Caudate nucleus (tissue), 63 donors: ENCODE measurements at places on chromosomes 6 and 20.

DNA sequence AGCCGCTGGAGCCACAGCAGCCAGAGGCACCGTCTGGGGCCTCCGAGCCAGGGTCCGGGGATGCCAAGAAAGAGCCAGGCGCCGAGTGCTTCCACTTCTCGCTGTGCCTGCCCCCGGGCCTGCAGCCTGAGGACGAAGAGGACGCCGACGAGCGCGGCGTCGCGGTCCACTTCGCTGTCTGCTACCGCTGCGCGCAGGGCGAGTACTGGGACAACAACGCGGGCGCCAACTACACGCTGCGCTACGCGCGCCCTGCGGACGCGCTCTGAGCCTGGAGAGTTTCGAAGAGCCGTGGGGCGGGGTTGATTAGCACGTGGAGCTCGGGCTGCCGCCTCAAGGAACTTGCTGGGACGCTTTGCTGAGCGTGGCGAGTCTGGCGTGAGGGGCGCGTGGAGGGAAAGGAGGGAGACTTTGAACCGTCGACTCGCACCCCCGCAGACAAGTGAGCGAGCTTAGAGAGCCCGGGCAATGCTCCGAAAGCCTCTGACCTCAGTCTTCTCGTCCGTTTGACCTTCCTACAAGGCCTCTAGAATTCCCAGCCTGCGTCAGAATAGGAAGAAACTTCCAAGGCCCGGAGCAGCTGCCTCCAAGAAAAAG lies 1.3 kb downstream of the PPP1R3G start:
- DNase-seq: no peak

DNA sequence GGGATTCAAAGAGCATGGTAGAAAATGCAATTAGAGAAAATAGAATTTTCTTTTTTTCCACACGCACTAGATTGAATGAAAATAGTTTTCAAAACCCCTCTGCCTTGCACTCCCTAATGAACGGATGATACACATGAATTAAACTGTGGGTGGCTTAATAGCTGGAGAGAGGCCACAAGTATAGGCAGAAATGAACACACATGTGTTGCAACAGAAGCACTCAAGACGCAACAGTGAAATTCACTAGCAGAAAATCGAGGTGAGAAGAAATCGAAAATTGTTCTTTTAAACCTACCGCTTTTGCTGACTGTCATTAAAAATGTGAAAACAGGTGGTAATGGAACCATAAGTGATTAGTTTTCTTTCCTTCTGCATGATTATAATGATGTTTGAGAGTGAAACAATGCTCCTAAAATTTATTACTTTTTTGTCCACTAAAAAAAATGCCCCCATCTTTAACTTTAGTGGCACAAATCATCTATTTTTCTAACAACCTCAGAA lies 80.1 kb upstream of the SHLD1 start:
- DNase-seq: no peak

DNA sequence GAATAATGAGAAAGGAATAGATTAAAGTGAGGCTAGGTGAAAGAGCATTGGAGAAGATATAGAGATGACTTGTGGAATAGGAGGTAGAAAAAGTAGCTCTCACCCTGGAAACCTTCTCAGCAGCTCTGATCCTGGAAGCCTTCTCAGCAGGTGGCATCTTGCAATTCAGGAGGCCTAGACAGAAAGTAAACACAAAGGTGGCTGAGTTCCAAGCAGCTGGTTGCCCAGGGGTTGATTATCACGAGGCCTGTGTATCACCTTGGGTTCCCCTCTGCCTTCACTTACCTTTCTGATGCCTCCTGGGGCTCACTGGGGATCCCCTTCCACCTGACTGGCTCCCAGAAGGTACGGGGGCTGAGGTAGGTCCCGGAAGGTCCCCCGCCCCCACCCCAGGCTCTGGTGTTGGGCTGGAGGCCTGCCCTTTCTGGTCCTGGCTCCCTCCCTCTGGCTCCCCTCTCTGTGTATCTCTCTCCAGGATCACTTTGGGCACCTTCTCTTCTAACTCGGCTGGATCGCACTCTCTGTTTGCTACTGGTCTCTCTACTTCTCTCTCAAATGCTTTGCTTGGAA lies 9.7 kb downstream of the MDC1 start:
- DNase-seq: no peak

DNA sequence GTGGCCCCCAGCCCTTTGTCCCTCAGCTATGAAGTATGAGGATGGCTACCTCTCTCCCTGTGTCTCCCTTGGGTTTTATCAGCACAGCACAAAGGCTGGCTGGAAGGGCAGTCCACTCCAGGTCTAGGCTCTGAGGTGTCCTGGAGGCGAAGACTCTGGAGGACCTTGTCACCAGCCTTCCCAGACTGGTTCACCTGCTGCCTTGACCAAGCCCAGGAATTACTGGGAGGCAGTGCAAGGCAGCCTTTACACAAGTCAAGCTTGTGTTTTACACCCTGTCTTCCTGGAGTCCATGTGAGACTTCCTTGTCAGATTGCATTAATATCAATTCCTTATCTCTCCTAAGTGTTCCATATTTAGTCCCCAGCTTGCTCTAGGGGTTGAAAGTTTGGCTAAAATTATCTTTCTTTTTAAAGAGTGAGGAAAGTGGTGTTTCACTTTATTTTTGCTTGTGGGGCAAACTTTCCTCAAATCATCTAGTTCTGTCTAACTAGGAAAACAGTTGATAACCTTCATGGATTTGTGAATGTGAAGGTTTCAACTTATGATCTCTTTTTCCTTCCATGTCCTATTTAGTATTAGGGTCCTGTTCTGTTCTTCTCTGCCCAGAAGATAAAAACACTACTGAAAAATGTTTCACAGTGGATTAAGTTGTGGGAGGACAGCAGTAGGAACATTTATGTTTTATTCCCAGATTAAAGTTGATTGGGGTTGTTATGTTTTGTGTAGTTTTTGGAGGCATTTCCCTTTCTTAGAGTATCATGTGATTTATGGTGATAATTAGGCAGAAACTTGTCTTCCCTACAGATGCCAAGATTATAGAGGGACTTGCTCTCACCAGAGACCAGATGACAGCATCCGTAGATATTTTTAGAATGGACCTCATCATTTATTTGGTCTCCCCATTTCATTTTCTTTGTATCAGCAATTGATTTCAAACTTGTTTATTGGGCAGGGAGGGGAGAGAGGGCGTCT lies 114.8 kb downstream of the FOXO3 start:
- no peak for DNase-seq

GRCh38 chr20:21548390-21549035 lies 34.6 kb upstream of the NKX2-2 start:
- no peak for DNase-seq

DNA sequence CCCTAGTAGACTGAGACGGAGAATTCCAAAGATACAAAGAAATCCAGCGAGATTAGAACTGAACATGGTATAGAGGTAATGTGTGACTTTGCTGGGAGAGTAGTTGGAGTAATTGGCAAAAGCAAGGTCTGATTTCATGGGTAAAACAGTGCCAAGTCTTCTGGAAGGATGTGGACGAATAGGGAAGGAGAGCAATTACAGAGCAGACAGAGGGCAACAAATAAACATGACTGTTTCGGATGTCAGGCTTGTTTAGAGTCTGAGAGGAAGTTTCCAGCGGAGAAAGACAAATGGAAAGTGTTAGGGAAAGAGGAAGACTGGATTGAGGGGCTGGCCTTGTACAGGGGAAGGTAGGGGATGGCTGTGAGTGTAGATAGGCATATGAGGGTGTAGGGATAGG lies 282.2 kb upstream of the PRND start:
- no peak for DNase-seq

GRCh38 chr20:46148313-46149208 lies 30.4 kb downstream of the CD40 start:
- no peak for DNase-seq

DNA sequence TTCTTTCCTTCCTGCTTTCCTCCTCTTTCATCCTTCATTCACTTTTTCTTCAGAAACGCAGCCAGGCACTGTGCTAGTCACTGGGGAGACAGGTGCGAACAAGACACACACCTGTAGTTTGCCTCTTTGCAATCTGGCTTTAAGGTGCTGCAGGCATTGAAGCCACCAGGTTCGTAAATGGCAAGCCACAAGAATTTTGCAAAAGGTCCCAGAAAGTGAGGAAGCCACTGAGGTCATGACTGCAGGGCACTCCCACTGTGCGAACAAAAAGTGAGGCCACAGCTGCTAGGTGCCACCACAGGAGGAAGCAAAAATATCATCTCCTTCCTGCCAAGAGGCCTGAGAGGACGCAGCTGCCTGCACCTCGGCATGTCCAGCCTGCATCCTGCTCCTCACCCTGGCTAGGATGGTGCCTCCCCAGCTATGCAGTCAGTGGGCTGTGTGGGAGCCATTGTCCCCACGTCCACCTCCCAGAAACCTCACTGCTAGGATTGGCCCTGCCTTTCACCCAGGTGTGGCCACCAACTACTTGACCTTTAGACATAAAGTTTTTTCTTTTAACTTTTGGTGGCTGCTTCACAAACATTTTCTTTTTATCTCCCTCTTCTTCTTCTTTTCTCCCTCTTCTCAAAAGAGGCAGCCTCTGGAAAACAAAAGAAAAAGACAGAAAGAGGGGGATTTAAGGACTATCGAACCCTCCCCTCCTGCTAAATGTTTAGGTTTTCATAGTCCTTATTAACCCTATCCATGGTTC lies 230.8 kb downstream of the BCAS1 start:
- no peak for DNase-seq

DNA sequence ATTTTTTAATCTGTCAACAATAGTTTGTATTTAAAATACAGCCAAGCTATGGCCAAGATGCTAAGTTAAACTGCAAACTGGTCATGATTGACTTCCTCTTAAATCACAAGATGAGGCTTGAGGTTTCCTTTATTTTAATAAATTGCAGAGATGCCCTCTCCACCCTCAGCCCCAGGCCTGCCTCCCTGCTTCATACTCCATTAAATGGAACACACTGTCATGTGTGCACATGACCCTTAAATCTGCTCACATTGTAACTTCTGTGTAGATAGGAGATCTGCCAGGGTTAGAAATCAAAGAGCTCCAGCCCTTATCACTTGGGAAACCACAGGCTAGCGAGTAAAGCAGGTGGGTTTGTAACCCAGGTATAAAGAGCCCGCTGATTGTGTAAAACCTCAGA lies 20.8 kb downstream of the DUSP22 start:
- DNase-seq: no peak
